Renal cortical epithelial cell (primary cell): ENCODE measurements at places on chromosomes 16 and 17. TPM values are rescaled to one million over a fixed set of nuclear protein-coding genes. Genes with fewer than 3 reads are reported as not detected.

- no peak for DNase-seq
Measured at GRCh38 chr17:8976638-8977037, 11.1 kb upstream of the PIK3R5 start.

- no peak for DNase-seq
Measured at GRCh38 chr16:78060295-78060694, 37.9 kb downstream of the CLEC3A start.

DNA sequence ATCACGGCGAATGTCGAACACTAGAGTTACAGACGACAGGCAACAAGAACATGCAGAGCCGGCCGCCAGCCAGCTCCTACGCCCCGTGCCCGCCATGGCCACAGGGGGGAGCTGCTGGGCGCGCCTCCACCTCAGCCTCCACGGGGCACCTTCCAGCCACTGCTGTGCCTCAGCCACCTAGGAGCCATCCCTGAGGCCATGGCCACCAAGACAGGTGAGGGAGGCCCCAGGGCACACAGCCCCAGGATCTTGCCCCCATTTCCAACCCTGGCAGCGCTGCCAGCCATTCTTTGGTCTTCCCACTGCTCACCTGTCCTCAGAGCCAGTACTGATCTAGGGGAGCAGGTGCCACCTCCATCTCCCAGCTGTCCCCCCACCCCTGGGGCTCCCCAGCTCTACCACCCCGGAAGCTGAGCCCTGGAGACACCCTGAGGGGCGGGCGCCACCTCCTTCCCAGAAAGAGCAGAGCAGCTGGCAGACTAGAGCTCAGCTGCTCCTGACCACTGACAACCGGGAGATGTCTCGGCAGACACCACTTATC is 11.8 kb downstream of the GNPTG start:
- no peak for DNase-seq

DNA sequence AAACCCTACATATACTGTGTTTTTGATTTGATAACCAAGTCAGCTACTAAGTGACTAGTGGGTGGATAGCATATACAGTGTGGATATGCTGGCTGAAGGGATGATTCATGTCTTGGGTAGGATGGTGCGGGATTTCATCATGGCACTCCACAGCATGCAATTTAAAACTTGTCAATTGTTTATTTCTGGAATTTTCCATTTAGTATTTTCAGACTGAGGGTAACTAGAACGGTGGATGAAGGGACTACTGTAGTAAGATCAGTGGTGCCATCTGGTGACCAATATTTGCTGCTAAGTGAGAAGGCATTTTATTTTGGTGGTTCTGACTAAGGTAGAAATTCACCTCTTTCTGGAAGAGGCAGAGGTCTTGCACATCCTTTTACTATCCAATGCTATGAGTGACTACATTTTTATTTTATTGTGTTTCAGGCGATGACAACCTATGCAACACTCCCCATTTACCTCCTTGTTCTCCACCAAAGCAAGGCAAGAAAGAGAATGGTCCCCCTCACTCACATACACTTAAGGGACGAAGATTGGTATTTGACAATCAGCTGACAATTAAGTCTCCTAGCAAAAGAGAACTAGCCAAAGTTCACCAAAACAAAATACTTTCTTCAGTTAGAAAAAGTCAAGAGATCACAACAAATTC is 3.1 kb downstream of the CDC6 start:
- DNase-seq, result peak; percentile 89

DNA sequence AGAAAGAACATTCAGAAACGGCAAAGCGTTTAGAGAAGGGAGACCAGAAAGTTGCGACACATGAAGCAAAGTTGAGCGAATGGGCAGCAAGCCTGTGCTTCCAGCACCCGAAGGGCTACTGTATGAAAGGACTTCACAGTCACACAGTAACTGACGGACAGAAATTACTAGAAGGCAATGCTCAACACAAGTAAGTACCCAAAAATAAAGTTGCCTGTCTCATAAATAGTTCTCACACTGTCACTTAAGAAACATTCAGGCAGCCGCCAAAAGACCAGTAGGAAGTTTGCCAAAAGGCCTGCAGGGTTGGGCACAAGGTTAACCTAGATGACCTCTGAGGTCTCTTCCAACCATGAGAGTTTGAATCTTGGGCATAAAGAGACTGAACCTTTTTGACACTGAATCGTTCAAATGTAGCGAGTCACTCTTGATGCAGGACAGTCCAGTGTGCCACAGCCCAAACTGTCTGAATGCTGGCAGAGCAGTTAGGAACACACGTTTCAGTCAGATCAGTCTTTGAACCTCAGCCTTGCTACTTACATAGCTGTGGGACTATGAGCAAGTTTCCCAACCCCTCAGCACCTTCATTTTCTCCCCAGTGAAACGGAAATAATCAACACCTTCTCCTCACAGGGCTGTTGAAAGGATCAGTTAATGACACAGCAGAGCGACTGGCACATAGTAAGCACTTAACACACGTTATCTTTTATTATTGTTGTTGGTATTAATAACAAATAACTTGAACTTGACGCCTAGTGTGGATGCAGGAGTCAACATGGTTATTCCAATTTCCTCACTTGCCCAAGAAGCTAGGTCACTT is 10.4 kb downstream of the NCBP3 start:
- DNase-seq, result peak; percentile 15

DNA sequence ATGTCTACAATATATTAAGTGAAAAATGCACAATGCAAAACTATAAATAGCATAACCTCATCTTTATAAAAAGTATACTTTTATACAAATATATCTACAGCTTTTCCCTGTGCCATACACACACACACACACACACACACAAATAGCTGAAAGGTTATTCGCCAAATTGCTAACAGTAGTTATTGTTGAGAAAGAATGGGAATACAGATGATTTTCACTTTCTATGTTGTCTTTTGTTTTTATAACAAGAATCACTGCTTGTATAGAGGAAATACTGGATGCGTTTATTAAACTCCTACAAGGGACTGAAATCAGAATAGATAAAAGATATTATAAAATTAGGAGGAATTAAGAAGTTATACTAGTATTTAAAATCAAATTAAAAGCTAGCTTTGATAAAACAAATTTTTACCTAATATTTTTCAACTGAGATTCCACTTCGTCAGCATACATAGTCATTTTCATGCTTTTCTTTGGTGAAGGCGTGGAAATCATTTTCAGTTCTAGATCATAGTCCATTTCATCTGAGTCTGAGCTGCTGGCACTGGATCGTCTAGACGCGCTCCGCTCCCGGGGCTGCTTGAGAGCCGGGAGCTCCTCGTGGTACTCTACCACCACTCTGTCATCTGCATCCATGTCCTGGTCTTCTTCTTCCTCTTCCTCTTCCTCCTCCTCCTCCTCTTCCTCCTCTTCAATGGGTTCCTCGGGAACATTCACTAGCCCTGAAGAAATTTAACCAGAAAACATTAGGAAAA is 17.0 kb upstream of the ITGAE start:
- DNase-seq, result no peak

DNA sequence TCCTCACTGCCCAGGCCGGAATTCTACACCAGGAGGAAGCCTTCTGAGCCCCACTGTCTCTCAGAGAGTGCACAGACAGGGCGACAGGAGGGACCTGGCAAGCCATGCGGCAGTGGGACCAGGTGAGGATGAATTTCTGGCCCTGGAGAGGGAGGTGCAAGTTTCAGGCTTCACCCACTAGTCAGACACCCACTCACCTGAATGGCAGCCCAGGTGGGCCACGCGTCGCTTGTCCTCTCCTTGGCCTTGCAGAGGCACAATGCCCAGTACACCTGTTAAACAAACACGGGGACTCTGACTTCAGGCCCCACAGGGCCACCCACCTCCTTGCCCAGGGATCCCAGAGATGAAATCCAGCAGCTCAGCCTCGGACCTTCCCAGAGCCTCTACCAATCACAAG is 4.2 kb downstream of the CORO7 start:
- no peak for DNase-seq

- DNase-seq, result no peak
Measured at GRCh38 chr17:66507982-66508760, 205.8 kb downstream of the PRKCA start.

PLA2G10 gene
- total RNA-seq, result not detected in 2 replicates

TLCD1 gene
- total RNA-seq, result 8.1 and 18.2 TPM in 2 replicates

MYH2 gene
- total RNA-seq, result not detected in 2 replicates

ESRP2 gene
- total RNA-seq, result 11.5 and 13.9 TPM in 2 replicates

KCNAB3 gene
- total RNA-seq, result 0.20 TPM in 1 of 2 replicates, not detected in the other

G6PC1 gene
- total RNA-seq, result not detected in 2 replicates

IL34 gene
- 0.60 and 0.69 TPM in 2 replicates for total RNA-seq

C16orf54 gene
- total RNA-seq, result not detected in 2 replicates
